ENCODE measurements at places on chromosomes 2 and 18.

DNA sequence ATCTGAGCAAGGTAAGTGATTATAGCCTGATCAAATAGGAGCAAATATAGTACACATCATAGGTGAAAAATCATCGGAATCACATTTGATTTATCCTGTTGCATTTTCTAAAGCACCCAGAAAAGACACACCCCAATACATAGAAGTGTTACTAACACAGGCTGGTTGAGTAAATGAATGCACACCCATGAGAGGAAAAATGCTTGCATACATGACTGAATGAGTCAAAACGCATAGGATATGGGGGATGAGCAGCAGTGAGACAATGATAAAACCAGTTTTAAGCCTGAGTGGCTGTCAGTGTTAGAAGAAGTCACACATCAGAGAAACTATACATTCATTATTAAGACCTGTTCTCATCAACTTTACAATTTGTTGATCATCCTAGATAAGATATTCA is 449.6 kb upstream of the CDH20 start:
- DNase-seq, result no peak

DNA sequence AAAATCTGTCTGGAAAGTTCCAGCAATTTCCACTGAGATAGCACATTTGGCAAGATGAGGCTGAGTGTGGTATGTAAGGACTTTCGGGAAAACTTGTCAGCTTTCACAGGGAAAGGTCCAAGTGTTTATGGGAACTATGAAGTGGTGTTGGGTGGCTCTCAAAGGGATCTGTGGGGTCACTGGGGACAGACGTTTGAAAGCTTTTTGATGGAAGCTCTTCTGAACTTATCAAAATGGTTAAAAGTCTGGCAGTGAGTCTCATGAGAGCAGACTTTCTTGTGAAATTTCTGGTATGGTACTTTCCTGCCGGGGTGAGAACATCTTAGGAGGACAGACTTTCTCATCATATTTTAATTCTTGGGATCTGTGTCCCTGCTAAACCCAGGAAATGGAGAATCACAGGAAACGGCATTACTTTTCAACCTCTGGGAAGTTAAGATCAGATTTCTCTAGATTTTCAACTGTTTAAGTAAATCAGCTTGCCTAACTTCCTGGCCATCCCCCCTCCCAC is 546.3 kb upstream of the ZEB2 start:
- no peak for DNase-seq

- DNase-seq, result no peak
Measured at GRCh38 chr2:54047091-54047490, 68.3 kb upstream of the ACYP2 start.

DNA sequence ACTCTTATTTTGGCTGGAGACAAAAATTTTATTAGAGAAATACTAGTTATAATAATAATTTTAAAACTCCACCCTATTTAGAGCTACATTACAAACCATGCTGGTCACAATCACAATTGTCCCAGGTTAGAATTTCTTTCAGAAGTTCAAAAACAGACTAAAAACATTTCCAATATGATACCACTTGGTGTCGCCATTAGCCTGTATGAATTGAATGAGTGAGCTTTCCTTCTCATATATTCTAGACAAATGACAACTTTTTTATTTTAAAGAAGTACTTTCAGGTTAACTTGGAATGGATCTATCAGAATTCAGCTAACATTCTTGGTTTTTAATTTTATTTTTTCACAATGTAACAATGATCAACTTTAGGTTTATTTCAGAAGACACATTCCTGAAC is 48.0 kb downstream of the SERPINB8 start:
- DNase-seq, result no peak

DNA sequence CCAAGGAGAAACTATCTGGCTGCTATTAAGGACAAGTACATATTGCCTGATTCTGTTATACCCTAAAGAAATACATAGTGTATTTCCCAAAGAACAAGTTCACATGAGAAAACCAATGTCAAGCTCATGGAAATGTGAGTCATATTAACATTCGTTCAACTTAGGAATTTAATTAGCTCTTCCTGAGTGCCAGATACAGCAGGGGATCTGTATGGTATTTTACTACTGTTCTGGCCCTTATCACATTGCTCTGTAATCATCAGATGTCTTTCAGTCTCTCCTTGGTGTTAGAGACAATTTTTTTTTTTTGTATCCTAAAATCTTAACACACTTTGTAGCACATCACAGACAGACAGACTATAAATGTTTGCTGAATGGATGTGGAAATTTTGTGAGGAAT is 395.0 kb upstream of the CRIM1 start:
- no peak for DNase-seq

DNA sequence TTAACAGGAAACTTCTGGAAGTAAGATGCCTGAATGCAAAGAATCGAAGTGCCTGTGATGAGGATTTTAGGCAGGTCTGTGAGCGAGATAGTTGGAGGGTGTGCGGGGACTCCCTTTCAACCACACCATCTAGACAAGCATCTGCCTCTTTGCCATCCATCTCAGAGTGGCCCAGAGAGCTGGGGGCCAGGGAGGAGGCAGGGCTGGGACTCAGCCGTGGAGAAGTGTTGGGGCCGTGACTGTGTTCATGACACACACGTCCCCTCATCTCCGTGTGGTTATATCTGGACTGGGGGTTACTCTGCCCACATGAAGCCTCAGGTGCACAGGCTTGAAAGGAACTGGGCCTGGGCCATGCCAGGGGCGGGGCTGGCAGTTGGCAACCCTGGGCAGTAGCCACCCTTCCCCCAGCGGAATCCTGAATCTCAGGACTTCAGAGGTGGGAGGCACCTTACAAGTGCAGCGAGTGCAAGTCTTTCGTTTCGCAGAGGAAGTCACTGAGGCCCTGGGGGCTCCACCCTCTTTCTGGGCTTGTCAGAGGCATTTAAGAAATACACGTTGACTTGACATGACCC is 112.5 kb downstream of the SLC4A3 start:
- DNase-seq, result no peak

DNA sequence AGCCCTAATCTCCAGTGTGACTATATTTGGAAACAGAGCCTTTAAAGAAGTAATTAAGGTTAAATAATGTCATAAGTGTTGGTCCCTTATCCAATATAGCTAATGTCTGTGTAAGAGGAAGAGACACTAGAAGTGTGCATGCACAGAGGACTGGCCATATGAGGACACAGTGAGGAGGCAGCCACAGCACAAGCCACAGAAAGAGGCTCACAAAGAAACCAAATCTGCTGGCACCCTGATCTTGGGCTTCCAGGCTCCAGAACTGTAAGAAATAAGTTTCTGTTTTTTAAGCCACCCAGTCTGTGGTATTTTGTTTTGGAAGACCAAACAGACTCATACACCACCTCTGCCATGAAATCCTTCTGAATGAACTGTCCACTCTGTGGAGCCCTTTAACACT is 186.4 kb upstream of the SLC39A10 start:
- DNase-seq, result no peak

- no peak for DNase-seq
Measured at GRCh38 chr2:197437380-197437779, 2.6 kb upstream of the SF3B1 start.

- no peak for DNase-seq
Measured at GRCh38 chr2:151570191-151570590, 160.5 kb downstream of the RIF1 start.

DNA sequence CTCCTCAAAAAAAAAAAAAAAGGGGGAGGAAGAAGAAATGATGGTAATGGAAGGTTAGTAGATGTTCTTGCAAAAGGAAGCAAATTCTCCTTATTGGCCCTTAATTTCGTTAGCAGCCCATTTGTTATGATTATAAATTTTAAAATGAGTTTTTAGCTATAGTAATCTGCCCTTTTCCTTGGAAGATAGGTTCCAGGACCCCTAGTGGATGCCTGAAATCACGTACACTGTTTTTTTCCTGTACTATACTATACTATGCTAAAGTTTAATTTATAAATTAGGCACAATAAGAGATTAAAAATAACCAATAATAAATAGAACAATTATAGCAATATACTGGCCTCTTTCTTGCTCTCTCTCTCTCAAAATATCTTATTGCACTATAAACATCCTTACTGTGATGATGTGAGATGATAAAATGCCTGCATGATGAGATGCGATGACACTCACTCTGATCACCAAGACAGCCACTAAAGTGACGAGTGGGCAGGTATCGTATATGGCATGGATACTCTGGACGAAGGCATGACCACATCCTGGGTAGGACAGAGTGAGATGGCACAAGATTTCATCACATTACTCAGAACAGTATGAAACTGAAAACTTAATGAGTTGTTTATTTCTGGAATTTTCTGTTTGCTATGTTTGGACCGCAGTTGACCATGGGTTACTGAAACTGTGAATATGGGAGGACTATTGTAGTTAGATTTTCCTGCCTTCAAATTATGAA is 87.2 kb downstream of the KCTD18 start:
- DNase-seq, result no peak

DNA sequence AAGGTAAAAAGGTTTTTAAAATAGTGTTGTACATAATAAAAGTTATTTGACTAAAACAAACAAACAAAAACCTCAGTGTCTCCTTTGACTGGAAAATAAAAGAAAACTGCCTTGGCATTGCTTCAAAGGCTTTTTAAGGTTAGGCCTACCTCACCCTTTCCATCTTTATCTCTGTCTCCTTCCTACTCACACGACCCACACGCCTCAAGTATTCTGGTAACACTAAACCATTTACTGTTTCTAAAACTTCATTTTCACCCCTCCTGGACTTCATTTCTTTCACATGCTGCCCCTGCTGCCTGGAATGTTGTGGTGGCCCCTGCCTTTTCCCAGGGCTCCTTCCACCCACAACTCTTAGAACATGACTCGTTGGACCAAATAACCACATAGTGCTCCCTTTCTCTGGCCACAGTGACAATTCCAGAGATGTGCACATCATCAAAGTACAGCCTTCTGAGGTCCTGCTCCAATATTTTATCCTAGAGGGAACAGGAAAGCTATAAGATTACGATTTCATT is 54.0 kb downstream of the ERBB4 start:
- DNase-seq, result no peak

DNA sequence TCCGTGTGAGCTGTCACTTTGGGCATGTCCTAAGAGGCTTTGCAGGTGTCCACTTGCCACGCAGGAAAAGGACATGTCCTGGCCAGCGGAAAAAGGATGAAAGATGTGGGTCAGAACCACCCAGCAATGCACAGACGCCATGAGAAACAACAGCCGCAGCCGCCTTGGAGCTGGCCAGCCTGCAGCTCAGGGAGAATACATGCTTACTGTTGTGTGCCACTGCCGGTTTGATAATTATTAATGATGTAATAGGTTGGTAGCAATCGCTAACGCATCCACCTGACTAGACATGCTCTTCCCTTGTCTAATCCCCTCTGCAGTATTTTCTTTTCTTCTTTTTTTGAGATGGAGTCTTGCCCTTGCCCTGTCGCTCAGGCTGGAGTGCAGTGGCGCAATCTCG is 221.7 kb downstream of the HAUS1 start:
- DNase-seq, result no peak
